ENCODE measurements at places on chromosomes 7 and 10. TPM values are rescaled to one million over a fixed set of nuclear protein-coding genes. Genes with fewer than 3 reads are reported as not detected.

Gene NPY4R
- total RNA-seq: 0.22 TPM

Gene MIOS
- total RNA-seq: 125 TPM

Gene GIMAP5
- 14.8 TPM for total RNA-seq

Gene NXPH1
- total RNA-seq: 1.6 TPM
